HT1080 (cell line): ENCODE measurements at places on chromosomes 16 and 17.

- DNase-seq = peak; percentile 50
Measured at GRCh38 chr17:53058031-53058430, 764.7 kb upstream of the KIF2B start.

DNA sequence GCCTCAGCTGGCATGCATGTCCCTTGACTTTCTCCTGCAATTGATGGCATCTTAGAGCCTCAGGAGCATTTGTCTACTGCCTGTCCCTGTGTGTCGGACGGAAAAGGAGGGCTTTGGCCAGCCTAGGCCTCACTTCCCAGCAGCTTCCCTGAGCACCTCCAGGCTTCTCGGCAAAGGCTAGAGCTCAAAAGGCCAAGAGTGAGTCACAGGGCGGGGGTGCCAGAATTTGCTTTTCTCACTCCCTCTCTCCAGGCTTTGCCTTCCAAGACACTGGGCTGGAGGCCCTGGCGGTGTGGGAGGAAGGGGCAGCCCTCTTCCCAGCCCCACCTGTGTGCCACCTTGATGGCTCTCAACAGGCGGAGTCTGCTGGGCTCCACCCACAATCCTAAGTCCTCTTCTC lies 107.3 kb upstream of the MAF start:
- DNase-seq = no peak

DNA sequence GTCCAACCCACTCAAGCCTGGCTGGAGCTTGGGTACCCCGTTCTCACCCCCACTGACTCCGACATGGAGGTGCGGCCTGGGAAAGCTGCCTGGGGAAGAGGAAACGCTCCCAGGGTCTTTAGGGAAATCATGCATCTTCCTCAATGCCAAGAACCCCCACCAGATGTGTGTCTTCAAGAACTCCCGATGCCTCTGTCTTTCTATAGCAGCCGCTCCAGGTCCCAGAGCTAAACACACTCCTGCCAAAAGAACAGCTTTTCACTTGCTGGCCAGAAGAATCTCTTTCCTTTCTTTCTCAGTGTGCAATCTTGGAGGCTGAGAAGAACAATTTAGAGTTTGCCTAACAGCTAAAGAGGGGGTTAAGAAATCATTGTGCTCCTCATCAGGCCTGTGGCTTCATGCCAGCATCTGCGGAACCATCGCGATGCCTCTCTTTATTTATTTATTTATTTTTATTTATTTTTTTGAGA lies 41.1 kb upstream of the MTSS2 start:
- DNase-seq = no peak

GRCh38 chr17:66643815-66644710 lies 190.9 kb upstream of the CACNG5 start:
- no peak for DNase-seq

GRCh38 chr17:82440469-82440981 lies 10.0 kb downstream of the CYBC1 start:
- no peak for DNase-seq

DNA sequence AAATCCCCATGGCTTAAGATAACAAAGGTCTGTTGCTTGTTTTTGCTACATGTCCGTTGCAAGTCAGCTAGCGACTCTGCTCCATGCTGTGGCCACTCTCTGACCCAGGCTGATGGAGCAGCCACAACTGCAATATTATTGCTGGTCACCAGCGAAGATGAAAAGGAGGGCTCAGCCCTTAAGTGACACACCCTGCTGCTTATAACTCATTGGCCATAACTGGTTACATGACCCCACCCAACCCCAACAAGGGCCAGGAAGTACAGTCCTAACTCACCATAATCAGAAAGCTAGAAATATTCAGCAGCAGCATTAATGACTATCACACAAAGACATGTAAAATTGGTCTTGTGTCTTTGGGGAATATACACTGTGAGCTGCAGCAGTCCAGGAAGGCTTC lies 224.3 kb downstream of the SOX9 start:
- no peak for DNase-seq

DNA sequence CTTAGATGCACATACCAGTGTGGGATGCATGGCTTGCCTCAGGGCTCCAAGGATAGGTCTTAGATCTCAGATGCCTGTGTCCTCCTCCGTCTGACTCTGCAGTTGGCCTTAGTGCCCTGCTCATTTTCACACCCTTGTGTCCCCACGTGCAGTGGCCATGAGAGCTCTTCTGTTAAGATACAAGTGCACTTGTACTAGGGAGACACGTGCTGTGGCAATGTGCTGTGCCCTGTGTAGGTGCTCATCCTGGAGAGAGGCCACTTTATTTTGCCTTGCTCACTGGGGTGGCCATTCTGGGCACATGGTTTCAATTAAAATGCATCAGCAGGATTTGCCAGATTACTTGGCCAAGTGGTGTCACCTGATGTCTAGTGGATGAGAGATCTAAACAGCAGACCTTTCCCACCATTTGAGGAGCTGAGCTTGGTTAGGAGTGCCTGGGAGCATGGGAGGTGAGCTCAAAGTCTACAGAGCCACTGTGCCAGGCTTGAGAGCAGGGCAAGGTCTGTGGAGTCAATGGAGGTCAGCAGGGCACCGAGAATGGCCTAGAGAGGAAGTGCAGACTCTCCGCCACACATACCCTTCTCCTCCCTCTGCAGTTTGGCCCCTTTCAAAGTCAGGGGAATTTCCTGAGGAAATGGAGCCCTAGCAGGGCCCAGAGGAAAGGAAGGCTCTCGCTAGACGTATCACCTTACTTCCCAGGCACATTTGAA lies 25.2 kb upstream of the SMPD3 start:
- no peak for DNase-seq

GRCh38 chr17:36889770-36890349 lies 47.4 kb upstream of the LHX1 start:
- DNase-seq = no peak

DNA sequence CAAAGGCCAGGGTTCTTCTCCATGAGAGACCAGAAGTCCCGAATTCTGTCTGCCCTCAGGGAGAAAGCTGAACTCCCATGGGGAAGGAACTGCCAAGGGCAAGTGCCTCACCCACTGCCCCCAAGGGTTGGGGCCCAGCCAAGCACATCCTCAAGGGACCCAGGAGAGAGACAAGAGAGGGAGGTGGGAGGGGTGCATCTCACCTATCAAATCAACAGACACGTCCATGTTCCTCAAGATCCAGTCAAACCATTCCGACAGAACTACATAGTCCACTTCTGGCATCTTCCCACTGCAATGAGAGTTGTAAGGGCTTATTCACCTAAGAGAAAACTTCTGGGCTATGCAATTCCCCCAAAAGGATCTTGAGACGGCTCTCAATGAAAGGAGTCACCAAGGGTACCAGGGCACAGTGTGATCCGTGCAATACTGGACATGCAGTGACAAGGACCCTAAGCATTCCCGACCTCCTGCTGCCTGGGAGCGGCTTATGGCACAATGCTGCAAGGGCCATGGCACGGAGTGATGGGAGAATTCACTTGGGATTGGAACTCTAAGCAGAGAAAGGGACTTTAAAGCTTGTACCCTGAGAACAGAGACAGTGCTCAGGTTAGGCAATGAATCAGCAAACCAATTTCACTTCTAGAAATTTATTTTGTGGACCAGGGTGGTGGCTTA lies 32.2 kb downstream of the TK2 start:
- DNase-seq = no peak

DNA sequence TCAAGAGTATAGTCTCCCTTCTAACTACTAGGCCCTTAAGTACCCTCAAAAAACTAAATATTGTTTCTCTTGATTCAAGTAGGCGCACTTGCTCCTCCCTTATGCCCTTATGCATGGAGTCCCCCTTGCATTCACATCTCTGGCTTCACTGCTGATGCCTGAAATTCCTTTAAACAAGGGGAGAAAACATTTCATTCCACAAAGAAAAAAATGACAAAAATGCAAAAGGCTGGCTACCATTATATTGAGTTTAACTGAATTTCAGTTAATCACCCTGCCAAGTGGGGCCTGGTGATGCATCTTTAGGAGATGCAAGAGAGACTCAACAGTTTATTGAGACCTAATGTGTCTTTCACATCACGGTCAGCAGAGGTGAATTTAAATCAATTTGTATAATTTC lies 35.6 kb downstream of the CRLF3 start:
- DNase-seq = no peak

DNA sequence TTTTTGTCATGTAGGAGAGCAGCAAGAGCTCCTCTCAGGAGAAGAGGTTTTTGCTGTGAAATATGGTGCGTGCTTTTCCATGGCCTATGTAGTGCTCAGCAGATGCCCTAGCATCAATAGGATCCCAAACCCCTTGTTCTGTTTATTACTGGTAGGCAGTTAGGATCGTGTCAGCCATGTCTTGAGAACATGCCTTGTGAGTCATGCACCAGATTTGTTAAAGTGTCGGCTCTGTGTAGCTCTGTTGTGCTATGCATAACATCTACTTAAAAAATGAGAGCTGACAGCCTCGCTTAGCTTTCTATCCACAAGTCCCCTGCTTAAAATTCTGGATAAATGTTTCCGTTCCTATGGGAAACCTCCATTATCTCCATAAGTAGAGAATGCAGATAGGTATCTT lies 4.4 kb upstream of the EIF4A3 start:
- no peak for DNase-seq

GRCh38 chr17:16987066-16987829 lies 15.3 kb upstream of the TNFRSF13B start:
- DNase-seq = no peak

DNA sequence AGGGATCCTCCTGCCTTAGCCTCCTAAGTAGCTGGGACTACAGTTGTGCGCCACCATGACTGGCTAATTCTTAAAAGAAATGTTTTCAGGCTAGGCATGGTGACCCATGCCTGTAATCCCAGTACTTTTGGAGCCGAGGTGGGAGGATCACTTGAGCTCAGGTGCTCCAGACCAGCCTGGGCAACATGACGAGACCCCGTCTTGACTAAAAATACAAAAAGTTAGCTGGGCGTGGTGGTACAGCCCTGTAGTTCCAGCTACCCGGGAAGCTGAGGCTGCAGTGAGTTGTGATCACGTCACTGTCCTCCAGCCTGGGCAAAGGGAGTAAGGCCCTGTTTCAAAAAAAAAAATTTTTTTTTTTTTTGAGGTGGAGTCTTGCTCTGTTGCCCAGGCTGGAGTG lies 173.1 kb downstream of the SEC14L1 start:
- no peak for DNase-seq

GRCh38 chr16:1028524-1029258 lies 43.9 kb upstream of the SSTR5 start:
- no peak for DNase-seq

GRCh38 chr17:21419299-21420239 lies 43.4 kb downstream of the KCNJ12 start:
- no peak for DNase-seq

- DNase-seq = peak; percentile 65
Measured at GRCh38 chr17:78241277-78242023, 10.0 kb downstream of the TMEM235 start.

DNA sequence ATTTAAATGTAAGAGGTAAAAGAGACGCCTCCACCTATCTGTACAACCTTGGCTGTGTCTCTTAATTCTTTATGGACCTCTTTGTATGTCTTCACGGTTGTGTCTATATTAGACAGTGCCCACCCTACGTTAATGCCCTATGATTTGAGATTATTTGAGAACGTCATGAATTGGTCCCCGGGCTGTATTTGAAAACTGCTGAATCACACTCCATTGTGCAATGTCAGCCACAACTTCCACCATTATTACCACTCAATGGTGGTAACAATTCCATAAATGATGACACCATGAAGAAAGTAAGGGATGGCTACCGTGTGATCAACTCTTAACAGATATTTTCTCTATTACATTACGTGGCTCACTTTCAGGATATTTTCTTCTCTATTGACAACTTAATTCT lies 182.4 kb upstream of the RBFOX1 start:
- no peak for DNase-seq

DNA sequence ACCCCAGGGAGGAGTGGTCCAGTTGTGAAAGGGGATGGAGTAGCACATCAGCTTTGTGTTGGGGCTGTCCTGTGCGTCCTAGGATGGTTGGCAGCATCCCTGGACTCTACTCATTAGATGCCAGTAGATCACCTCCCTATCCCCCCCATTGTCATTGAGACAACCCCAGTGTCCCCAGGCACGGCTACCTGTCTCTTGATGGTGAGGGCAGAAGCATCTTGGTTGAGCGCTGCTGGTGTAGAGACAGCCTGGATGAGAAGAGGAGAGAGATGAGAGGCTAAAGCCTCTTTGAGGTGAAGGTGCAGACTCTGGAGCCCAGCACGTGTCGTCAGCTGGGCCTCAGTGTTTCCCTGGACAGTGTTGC lies 55.4 kb downstream of the TNFRSF13B start:
- DNase-seq = no peak

GRCh38 chr16:30372038-30372712 lies 1.9 kb upstream of the TBC1D10B start:
- no peak for DNase-seq

DNA sequence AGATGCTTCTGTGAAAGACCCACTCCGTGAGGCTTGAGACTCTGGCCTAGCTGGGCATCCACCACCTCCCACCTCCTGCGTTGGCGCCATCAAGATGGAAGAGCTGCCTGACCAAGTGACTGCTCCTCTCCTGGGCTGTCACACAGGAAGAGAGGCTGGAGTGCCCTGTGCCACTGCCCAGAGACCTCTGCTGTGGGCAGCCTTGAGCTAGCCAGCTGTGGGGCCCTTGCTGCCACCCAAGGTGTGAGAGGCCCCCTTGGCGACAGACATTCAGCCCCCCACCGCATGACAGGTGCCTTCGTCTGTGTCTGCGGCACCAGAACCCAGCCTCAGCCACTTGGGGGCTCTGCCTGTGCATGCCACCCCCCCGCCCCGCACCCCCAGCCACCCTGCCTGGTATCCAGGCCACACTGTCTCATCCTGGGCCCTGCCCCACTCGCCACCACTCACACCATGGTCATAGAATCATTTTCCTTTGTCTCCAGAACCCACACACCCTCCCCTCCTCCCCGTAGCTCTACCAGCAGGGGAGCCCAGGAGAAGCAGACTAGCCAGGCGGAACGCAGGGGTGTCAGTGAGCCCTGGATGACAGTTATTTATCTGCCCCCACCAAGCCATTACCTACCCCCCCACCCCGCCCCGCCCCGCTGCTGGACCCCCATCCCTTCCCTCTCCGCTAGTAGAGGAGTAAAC lies 120.9 kb upstream of the LHX1 start:
- DNase-seq = no peak

DNA sequence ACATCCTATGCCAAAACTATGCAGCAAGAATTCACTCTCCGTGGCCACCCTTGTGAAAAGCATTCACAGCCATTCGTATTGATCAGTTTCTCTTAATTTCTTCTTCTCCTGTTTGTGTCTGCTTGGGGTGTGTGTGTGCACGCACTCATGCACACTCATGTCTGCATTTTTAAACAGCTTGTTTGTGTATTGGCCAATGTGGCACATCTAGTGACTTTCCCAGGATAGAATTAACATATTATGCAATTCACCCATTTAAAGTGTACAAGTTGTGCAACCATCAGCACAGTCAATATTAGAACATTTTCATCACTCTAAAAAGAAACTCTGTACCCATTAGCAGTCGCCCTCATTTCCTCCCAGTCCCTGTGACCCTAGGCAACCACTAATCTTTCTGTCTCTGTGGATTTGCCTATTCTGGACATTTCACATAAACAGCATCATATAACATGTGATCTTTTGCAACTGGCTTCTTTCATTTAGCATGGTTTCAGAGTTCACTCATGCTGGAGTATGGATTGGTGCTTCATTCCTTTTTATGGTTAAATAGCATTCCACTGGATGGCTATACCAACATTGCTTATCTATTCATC lies 20.1 kb downstream of the IRX3 start:
- no peak for DNase-seq

GRCh38 chr17:31320791-31321190 lies 631 bp downstream of the EVI2A start:
- DNase-seq = peak; percentile 15
